Omental fat pad (tissue), 4 donors: ENCODE measurements at places on chromosomes 5 and 9.

GRCh38 chr5:81288021-81288433 lies 13.4 kb upstream of the ZCCHC9 start:
- DNase-seq: no peak

- no peak for DNase-seq
Observed at GRCh38 chr9:15227491-15227890, 79.5 kb downstream of the TTC39B start.

DNA sequence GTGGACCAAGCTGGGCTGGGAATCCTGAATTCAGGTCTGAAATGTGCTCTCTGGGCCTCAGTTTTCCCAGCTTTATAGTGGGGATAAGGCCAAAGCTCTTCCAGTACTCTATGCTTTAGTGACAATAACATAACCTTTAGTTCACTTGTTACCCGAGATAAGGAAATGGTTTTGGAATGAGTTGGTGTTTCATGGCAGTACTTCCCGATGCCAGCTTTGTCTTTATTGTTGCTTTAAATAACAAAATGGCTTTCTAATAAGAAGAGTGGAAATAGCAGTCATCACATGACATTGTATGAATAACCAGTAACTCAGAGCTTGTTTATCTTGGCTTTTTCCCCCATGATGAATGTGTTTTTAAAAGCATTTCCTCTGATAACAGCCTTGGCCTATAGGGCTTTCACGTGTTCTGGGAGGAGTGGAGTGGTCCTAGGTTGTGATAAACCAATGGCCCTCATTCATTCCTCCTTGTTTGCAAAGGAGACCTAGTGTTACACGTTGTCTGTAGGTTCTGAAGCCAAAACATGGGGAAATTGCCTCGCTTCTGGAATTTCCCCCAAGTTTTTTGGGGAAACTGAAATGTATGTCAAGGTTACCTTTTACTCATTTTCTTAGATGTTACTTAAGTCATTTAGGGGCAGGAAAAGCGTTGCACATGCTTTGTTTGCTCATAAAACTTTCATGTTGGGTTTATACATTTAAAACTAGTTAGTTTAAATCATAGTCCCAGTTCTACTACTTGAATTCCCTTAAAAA lies 53.7 kb downstream of the ZNF618 start:
- no peak for DNase-seq

DNA sequence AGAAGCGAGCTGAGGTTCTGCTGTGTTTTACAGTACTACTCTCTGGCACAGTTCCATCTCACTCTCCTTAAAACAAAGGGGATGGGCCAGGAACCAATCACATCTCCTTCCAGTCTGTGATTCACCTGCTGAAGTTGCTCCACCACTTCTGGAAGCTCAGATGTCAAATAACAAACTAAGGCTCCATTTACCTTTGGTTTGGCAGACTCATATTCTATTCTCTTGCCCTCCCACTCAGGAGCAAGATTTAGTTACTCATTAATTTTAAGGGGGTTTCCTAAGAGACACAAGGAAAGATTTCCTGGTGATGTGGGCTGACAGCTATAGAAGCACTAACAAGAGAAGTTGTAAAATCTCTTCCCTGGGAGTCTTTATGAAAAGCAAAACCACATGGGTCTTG lies 37.8 kb upstream of the KIF2A start:
- DNase-seq: no peak

- DNase-seq: peak; percentile 87
Observed at GRCh38 chr9:91424403-91425176, 958 bp upstream of the NFIL3 start.

DNA sequence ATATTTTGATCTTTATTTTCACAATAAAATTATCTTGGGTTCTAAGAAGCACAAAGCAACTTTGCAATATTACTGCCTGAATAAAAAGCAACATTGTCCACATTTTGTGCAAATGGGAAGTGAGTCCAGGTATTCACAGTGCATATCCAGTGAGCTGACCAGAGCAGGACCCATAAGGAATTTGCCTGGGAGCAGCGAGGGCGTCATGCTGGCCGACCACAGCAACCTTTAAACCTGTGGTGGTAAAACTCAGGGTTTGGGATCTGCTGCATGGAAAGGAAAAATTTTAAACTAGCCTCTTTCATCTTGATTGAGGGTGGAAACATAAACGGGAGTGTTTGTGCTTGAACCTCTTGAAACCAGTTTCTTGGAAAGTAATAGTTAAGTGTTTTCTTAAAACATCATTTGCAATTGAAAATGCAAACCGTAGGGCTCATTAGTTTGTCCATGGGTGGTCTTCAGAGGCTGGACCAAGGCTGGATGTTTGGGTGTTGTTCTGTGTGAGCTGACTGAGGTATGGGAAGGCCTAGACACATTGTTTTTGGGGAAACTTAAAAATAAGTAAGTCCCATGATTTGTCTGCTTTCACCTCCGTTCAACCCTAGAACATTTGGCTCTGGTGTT lies 85.0 kb upstream of the ANKH start:
- DNase-seq: no peak
